Activated CD4-positive, alpha-beta T cell treated with anti-CD3 and anti-CD28 coated beads, Interleukin-2, amount 10 ng/mL, durations not matched to agents 24 days and 14 days (primary cell): ENCODE measurements at places on chromosomes 4 and X.
A peak's percentile ranks its signal among the peaks of the same experiment; 100 is the strongest.

- no peak for DNase-seq
These were observed 298.5 kb upstream of the BMP3 start for GRCh38 chr4:80732010-80732409.

DNA sequence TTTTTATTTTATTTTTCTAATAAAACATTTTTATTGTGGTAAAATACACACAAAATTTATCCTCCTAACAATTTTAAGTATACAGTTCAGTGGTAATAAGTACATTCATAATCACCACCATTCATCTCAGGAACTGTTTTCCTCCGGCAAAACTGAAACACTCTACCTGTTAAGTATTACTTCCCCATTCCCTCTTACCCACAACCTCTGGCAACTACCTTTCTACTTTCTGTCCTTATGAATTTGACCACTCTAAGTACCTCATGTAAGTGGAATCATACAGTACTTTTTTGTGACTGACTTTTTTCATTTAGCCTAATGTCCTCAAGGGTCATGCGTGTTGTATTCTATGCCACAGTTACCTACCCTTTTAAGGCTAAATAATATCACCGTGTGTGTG is 21.1 kb upstream of the HSFX4 start:
- DNase-seq: no peak

DNA sequence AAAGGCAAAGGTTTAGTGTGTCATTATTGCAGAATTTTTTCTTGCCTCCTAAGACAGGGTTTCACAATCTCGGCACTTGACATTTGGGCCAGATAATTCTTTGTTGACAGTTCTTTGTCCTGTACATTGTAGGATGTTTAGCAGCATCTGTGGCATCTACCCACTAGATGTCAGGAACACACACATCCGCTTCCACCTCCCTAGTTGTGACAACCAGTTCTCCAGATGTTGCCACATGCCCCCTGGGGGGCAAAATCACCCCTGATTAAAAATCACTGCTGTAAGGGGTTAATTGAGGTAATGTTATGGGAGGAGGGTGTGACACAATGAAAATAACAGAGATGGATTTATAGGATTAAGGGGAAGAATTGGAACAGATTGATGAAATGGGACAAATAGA is 75.3 kb downstream of the HMGB2 start:
- no peak for DNase-seq

- no peak for DNase-seq
These were observed 174.8 kb downstream of the ENOX2 start for GRCh38 chrX:130728208-130728607.

GRCh38 chr4:101067383-101067782 is 279.9 kb downstream of the PPP3CA start:
- no peak for DNase-seq

DNA sequence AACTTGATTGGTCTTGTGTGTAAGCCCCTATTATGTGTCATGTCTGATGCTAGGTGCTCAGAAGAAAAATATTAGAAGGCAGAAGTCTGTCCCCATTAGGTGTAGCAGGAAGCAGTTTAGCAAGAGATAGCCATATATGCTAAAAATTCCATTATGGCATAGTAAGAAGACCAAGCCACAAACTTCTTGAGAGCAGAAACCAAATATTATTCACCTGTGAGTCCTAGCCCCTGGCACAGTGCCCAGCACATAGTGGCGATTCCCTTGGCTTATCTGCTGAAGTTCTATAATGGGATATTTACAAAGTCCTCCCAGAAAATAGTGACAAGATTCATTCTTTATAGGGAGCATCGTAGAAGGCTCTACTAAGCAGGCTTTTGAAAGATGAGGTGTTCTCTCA is 174.4 kb downstream of the RAB28 start:
- no peak for DNase-seq

GRCh38 chr4:174918058-174918457 is at the start of gene ADAM29:
Gene ADAM29, plus strand, starts transcription at chr4:174918358. Its CDS starts 57,168 bp downstream, at chr4:174975526.
- DNase-seq: no peak

GRCh38 chrX:155761185-155761584 is 120.0 kb upstream of the VAMP7 start:
- DNase-seq: no peak

GRCh38 chr4:117324851-117325491 is 239.6 kb upstream of the TRAM1L1 start:
- no peak for DNase-seq

DNA sequence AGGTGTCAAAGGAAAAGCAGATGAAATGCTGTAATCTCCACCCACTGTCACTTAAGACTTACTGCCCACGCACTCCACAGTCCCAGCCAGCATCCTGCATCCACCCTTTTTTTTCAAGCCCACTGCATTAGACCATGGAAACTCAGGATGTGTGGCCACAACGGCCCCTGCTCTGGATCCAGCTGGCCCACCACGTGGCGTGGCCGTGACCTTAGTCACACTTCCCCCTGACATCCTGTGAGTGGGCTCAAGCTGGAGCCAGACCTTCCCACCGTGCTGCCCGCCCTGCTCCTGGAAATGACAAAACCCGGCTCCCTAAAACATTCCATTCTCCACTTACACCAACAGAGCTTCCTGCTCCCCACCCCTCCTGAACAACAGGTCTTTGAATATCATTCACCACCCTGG is 588.3 kb upstream of the DIPK2B start:
- no peak for DNase-seq

DNA sequence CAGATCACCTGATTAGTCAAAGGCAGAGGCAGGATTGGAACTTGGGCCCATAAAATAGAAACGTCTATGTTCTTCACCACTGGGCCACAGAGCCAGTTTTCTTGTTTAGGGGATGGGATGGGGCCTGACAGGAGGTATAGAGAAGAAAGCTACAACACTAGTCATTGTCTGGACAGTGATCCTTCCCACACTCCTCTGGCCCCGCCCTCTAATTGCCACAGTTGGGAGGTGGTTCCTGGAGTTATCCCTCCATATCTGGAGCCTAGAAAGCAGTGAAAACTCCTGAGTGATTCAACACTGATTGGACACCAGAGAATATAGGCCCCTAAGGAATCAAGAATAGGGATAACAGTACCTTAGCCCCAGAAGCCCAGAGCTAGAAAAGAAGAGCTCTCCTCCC is 22.9 kb downstream of the RASL11B start:
- no peak for DNase-seq

GRCh38 chr4:8110071-8110986 is 48.3 kb downstream of the ABLIM2 start:
- no peak for DNase-seq

- no peak for DNase-seq
These were observed 47.1 kb downstream of the ARHGAP10 start for GRCh38 chr4:147778942-147779341.

DNA sequence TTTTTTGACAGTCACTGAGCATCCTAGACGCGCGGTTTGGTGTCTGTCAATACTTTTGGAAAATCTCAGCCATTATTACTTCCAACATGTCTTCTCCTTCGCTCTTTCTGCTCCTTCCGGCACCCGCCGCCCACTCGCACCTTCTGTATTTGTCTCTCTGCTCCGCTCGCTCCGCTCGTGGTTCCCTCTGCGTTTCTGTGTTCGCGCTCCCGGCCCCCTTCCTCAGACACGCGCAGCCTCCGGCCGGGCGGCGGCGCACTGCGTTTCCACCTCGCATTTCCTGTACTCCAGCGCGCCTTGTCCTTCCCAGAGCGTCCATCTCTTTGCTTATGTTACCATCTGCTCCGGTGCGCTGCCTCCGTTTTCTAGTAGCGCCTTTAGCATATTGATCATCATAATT is 21.1 kb downstream of the PDE6B start:
- no peak for DNase-seq

- peak; percentile 79 for DNase-seq
These were observed 13.9 kb upstream of the PPEF2 start for GRCh38 chr4:75916091-75916661.

DNA sequence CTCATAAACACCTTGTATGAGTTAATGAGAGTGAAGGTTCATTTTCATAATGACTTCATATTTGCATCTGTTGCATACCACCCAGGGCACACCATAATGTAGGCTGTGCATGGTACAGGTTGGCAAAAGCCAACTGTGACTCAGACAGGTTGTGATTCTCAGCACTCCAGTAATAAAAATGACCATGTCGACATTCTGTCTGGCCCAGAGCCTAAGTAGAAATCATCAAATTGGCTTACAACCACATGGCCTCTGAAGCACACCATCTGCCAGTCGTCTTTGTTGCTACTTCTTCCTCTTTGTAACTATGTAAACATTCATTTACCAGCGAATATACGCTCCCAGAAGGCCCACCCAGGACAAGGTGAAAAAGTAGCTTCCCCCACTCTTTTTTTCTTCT is 459.5 kb downstream of the GASK1B start:
- no peak for DNase-seq

DNA sequence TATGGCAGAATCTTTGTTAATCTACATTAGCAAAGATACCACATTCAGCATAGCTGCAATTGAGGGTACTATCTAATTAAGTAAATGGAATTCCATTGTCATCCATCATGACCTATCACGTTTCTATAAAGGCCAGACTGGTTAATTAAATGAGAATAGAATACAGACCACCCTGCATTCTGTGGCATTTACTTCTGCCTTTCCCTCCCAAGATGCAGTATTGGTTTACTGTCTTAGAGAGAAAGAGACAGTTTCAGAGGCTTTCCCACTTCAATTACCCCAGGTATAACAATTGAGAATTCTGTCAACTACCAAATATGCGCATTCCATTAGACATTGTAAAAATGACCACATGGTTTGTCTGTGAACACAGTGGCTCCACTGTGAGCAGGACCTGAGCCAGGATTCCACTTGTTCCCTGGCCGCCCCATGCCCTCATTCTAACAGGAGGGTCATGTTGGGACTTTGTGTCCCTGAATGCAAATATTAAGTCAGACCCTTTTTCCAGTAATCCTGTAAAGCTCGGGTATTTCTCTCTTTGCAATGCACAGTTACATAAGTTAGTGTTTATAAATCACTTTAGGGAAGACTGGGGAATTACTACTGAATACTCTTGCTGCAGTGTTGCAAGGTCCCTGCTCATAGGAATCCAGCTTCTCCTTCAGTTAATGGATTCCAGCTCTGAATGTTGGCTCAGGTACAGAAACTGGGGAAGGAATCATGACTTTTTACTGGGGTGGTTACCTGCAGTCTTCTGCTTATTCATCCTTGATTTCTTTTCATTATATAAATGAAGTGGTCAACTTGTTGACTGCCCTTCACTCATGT is 261.0 kb downstream of the PDGFC start:
- no peak for DNase-seq

- no peak for DNase-seq
These were observed 58.9 kb downstream of the ARX start for GRCh38 chrX:24956828-24957227.

- peak; percentile 57 for DNase-seq
These were observed 97.0 kb upstream of the LNX1 start for GRCh38 chr4:53688186-53688790.

GRCh38 chr4:73608689-73609594 is 11.3 kb downstream of the RASSF6 start:
- DNase-seq: no peak

DNA sequence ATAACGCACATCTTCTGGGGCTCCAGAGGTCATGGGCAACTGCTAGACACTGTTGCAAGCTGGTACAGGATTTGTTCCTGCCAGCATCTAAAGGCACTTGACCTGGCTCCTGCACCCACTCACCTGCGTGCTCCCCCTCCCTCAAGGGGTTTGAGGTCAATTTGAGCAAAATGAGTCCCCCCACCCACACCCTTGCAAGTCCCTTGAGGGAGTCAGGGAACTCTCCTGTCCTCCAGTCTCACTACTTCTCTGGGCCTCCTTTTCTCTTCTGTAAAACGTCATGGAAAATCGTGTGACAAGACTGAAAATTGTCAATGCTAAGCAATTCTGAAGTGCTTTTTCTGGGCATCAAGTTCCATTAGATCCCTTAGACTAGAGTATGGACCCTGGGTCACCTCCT is 39.9 kb upstream of the PGK1 start:
- no peak for DNase-seq

DNA sequence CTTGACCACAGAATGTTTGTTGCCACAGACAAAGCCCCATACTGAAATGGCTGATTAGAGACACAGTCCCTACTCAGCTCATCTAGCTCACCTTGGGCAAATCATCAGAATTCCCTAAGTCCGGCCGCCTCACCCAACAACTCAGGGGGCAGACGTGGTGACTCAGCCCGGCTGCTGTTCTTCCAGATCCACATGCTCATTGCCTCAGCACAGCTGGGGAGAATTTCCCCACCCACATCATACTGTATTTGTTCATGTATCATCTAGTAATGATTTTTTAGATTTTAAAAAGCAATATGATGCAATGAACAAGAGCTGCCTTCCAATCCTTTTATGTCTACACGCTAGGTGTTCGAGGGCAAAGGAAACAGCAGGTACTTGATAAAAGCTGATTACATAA is 333.8 kb upstream of the TENM3 start:
- no peak for DNase-seq

GRCh38 chr4:84803720-84804119 is 162.8 kb downstream of the WDFY3 start:
- DNase-seq: no peak

DNA sequence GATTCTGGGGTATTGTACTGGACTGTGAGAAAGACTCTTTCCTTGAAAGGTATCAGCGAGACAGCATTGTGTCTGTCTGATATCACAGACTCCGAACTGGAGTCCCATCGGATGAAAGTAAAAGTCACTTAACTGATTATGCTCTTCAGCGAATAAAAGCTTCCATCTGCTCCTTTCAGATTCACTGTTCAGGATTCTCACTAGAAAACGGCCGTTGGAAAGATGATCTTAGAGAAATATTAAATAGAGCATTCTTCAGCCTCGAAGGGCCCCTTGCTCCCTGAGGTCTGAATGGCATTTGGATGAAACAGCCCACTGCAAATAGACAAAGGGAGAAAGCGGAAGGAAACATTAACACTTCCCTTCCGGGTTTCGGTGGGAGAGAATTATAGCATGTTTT is 416.2 kb upstream of the PRKX start:
- no peak for DNase-seq

DNA sequence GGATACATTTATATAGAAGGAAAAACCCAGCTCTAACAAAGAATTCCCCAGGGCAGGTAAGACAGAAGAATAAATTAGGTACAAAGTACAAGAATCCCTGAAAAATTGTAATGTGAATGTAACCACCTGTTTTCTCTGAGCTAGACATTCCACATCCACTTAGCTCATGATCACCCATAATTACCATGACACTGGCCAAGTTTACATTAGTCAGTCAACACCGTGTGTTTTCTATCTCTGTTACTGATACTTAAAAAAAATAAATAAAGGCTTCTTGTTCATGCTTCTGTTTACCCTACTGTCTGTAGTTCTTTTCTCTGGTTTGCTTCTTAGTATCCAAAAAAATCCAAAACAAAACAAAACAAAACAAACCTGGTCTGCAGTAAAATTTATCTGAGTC is 66.0 kb downstream of the CBLL2 start:
- no peak for DNase-seq
